ENCODE measurements at places on chromosomes 2 and 18. TPM values are rescaled to one million over a fixed set of nuclear protein-coding genes. Genes with fewer than 3 reads are reported as not detected.

DNA sequence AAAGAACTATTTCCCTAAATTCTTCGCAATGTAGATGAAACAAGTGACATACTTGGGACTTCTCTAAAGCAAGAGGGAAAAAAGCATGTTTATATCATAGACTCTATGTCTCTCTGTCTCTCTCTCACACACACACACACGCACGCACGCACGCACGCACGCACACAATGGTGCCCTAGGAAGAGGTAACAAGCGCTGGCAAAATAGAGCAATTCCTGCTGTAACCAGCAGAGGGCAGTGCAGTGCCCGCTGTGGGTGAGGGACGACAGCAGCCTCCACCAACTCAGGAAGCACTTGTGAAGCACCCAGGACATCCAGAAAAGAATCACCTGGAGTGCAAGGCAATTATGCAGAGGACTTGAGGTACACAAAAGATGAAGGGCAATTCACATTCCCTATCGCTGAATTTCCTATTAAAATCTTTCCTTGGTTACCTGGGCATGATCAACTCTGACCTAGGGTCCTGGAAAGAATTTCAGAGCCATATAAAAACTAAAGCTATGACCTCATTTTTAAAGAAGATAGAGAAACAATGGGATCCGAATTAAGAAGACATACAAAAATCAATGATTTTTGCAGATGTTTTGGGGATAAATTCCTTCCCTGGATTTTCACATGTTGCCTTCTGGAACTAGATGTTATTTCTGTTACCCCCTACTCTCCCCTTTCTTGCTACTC lies 166.4 kb downstream of the PDE11A start:
- H3K4me3 ChIP-seq, result no peak overlapping the region
- no peaks in the 10 kb centered on the region for H3K36me3 ChIP-seq
- H3K4me1 ChIP-seq, result peaks cover 6% of the 10 kb centered on the region
- no peaks in the 10 kb centered on the region for H3K27me3 ChIP-seq
- no peak for DNase-seq

DNA sequence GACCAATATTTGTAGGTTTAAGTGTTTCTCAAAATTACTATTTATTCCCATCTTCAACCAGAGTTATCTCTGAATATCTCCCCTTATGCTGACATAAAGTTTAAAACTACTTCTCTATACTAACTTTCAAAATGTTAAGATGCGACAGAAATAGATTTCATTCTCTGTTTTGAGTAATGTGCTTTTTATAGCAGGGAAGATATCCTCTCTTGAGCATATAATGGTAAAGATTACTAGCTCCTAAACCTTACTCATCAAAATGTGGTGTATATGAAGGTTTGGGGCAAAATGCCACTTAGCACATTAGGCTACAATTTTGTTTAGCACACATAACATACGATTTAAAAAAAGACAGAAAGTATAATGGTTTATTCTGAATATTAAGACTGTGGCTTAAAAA lies 54.4 kb downstream of the CWC22 start:
- DNase-seq, result no peak
- no peak overlapping the region for H3K27ac ChIP-seq
- H3K4me1 ChIP-seq, result no peaks in the 10 kb centered on the region
- H3K4me3 ChIP-seq, result no peak overlapping the region
- no peaks in the 10 kb centered on the region for H3K36me3 ChIP-seq
- no peaks in the 10 kb centered on the region for H3K27me3 ChIP-seq

DNA sequence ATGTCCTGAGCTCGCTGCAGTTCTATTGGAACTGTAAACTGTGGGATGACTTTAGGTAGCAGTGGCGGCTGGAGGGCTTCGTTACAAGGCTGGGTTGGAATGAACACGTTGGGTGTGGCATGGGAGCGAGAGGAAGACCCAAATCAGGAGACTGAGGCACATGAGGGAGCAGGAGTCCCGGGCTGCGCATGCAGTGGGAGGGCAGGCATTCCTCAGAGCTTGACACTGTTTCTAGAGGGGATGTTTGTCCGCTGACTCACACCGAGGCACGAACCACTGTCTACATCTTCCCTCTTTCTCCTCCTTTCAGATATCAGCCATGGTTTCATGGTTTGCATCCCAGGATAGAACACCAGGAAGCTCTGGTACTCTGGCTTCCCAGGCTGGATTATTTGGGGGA lies 40.6 kb upstream of the LAMA1 start:
- H3K27me3 ChIP-seq, result no peaks in the 10 kb centered on the region
- DNase-seq, result no peak
- no peak overlapping the region for H3K27ac ChIP-seq
- H3K36me3 ChIP-seq, result no peaks in the 10 kb centered on the region
- no peaks in the 10 kb centered on the region for H3K4me1 ChIP-seq
- H3K4me3 ChIP-seq, result no peak overlapping the region

DNA sequence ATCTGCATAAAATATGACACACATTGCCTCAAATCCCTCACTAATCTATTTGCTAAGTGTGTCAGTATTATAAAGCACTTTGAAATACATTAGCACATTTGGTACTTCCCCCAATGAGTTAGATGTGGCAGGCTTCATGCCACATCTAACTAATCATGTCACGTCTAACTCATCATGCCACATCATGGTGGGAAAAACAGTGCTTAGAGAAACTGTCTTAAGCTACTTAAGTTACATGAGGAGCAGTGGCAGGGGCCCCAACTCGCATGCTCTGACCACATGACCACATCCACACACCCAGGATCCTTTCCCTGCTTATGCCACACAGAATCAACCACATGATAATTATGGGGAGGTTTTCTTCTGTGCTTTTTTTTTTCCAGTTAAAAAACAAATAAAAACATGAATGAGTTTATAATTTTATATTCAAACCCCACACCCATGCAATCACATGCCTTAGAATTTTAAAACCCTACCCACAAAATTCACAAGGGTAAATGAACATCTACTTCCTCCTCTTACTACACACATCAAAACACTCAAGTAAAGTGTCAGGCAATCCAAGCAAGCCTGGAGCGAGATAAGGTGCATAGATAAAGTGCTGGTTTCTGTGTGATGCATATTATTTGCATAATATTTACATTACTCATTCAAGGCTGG lies 1.6 kb downstream of the ABCA12 start:
- peak overlapping the region; percentile 75 for H3K27ac ChIP-seq
- DNase-seq, result no peak
- H3K4me1 ChIP-seq, result peaks cover 5% of the 10 kb centered on the region
- H3K4me3 ChIP-seq, result no peak overlapping the region

- peaks cover 4% of the 10 kb centered on the region for H3K4me1 ChIP-seq
- H3K36me3 ChIP-seq, result no peaks in the 10 kb centered on the region
- peak overlapping the region; percentile 51 for H3K27ac ChIP-seq
- H3K27me3 ChIP-seq, result no peaks in the 10 kb centered on the region
- no peak overlapping the region for H3K4me3 ChIP-seq
- no peak for DNase-seq
Measured at GRCh38 chr2:219641390-219642068, 14.1 kb downstream of the SLC4A3 start.

GRCh38 chr2:185628985-185629384 lies 109.6 kb upstream of the FSIP2 start:
- no peaks in the 10 kb centered on the region for H3K36me3 ChIP-seq
- H3K27ac ChIP-seq, result no peak overlapping the region
- DNase-seq, result no peak
- no peak overlapping the region for H3K4me3 ChIP-seq

GRCh38 chr2:42568401-42569115 lies at the start of gene MTA3:
Gene MTA3, plus strand, starts transcription at chr2:42568632. Its CDS starts 114 bp downstream, at chr2:42568746.
- H3K4me1 ChIP-seq, result peaks cover 17% of the 10 kb centered on the region
- peak within 1 kb of the TSS; percentile 94 for H3K27ac ChIP-seq
- peak within 1 kb of the TSS; percentile 99 for H3K4me3 ChIP-seq
- H3K36me3 ChIP-seq, result peaks cover 29% of the 10 kb centered on the region
- no peak for DNase-seq

DNA sequence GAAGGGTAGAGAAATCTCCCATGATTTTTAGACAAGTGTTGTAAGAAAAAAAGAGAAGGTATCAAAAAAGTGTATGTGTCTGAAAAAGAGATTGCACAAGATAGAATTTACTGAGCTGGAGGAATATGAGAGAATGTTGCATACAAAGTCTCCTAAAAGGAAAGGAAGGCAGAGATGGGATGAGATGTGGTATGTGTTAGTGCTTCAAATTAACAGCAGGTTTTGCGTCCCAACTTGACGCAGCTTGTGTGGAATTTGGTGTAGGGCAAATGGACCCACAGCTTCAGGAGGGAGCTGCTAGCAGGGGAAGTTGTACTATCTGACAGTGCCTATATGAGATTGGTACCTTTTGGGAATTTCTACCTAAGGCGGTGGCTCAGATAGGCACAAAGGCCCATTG lies 9.0 kb upstream of the RASGRP3 start:
- H3K27me3 ChIP-seq, result no peaks in the 10 kb centered on the region
- H3K27ac ChIP-seq, result no peak overlapping the region
- no peak for DNase-seq
- H3K4me3 ChIP-seq, result no peak overlapping the region

- H3K27ac ChIP-seq, result peak overlapping the region; percentile 43
- H3K4me1 ChIP-seq, result no peaks in the 10 kb centered on the region
- DNase-seq, result no peak
- no peaks in the 10 kb centered on the region for H3K27me3 ChIP-seq
Measured at GRCh38 chr2:240259201-240259923, 118.9 kb upstream of the OTOS start.

DNA sequence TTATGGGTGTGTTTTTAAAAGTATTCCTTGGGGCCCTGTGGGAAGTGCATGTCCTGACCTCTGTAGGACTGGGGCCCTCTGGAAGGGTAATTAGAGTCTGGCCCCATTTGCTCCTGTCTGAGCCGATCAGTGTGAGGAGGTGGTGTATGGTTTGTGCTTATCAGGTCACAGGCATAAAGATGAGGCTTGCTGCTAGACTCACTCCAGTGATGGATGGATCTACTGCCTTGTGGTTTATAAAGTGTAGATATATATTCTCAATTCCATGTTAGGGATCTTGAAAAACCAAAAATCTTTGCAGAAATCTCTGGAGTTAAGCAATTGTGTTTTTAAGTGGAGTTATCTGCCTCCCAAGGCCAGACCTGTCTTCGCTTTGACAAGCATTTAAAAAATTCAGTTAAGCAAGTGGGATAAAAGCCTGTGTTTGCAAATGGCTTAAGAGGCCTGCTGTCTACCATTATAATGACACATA lies 182.4 kb downstream of the PTPRM start:
- no peak overlapping the region for H3K27ac ChIP-seq
- no peaks in the 10 kb centered on the region for H3K36me3 ChIP-seq
- no peaks in the 10 kb centered on the region for H3K27me3 ChIP-seq

GRCh38 chr18:3383381-3383915 lies 66.5 kb upstream of the TGIF1 start:
- no peaks in the 10 kb centered on the region for H3K27me3 ChIP-seq
- no peak for DNase-seq
- no peaks in the 10 kb centered on the region for H3K4me1 ChIP-seq
- H3K36me3 ChIP-seq, result no peaks in the 10 kb centered on the region

GRCh38 chr2:127254386-127254981 lies 34.4 kb upstream of the CYP27C1 start:
- H3K4me1 ChIP-seq, result no peaks in the 10 kb centered on the region
- no peaks in the 10 kb centered on the region for H3K27me3 ChIP-seq
- H3K36me3 ChIP-seq, result peaks cover 10% of the 10 kb centered on the region

GRCh38 chr2:86292571-86293515 lies 44.6 kb downstream of the REEP1 start:
- DNase-seq, result no peak
- no peaks in the 10 kb centered on the region for H3K36me3 ChIP-seq
- no peaks in the 10 kb centered on the region for H3K27me3 ChIP-seq
- H3K4me1 ChIP-seq, result no peaks in the 10 kb centered on the region

GRCh38 chr18:6561420-6561861 lies 146.7 kb upstream of the L3MBTL4 start:
- H3K36me3 ChIP-seq, result no peaks in the 10 kb centered on the region
- DNase-seq, result no peak
- H3K27ac ChIP-seq, result peak overlapping the region; percentile 65
- H3K27me3 ChIP-seq, result peaks cover 13% of the 10 kb centered on the region
- peaks cover 8% of the 10 kb centered on the region for H3K4me1 ChIP-seq
- no peak overlapping the region for H3K4me3 ChIP-seq

DNA sequence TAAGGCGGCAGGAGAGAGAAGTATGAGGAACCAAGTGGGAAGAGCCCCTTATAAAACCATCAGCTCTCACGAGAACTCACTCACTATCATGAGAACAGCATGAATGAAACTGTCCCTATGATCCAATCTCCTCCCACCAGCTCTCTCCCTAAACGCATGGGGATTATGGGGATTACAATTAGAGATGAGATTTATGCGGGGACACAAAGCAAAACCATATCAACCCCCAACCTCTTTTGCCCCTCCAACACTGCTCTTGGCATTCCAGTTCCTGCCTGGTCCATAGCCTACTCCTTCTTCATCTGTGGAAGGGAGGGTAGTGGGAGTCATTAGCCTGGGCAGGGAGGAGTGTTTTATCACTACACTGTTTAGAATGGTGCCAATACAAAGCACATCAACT lies 1.4 kb upstream of the EHD3 start:
- no peak for DNase-seq
- H3K27me3 ChIP-seq, result no peaks in the 10 kb centered on the region
- H3K27ac ChIP-seq, result peak overlapping the region; percentile 8
- no peaks in the 10 kb centered on the region for H3K36me3 ChIP-seq
- no peak overlapping the region for H3K4me3 ChIP-seq

The ARHGAP25 gene
- 7.4 TPM for total RNA-seq

The AGXT gene
- not detected for total RNA-seq

The RUFY4 gene
- total RNA-seq, result not detected

The CIDEA gene
- not detected for total RNA-seq

The SCN1A gene
- total RNA-seq, result not detected

All from esophagus squamous epithelium (tissue), 5 donors.